ENCODE measurements at places on chromosomes 3 and 15.

DNA sequence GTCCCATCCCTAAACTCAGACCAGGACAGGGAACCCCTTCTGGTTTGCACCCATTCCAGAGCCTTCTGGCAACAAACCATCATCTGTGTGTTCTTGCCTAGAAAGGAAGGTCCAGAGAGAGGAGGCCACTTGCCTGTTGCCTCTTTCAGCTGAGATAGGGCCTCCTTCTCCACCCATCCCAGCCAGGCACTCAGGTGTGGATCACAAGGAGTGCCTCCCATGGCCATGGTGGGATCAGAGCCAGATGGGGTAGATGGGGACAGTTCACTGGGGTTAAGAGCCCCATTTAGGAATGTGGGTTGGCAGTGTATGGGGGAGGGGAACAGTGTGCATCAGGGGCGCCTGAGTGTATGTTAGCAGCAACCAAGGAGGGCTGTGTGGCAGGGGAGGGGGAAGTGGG, 8.9 kb upstream of the CTDSPL start:
- no peak for DNase-seq

GRCh38 chr15:99719096-99719541, 14.1 kb downstream of the LYSMD4 start:
- DNase-seq, result no peak

DNA sequence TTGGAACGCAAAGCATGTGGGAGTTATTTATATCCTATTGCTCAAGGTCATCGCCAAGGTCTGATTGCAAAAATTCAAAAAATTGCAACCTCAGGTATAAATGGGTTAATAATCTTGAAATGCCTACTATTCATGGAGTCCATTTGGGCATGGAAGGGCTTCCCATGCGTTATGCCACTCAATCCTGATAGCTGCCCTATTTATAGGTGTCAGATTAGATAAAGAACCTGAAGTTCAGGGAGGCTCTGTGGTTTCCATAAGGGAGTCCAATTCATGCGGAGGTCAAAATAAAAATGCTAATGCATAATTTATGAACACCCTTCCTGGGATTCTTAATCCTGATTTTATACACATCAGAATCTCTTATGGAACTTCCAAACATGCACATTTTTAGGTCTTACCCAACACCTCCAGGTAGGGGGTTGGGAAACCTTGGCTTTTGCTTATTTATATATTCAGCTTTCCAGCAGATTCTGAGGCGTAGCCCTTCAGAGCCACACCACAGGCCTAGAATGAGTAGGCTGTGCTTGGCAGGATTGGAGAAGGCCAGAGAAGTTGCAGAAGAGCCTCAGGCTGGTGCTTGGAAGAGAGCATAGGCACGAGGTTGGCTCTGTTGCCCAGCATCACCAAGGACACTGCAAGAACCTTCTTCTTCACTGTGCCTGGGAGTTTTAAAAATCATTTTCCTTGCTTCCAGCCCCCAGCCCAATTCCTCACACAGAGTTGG, 324.4 kb upstream of the CFAP20DC start:
- DNase-seq, result no peak

GRCh38 chr3:2659896-2660295, 450.3 kb downstream of the IL5RA start:
- no peak for DNase-seq

GRCh38 chr3:21509731-21510470, 241.1 kb downstream of the ZNF385D start:
- DNase-seq, result no peak

DNA sequence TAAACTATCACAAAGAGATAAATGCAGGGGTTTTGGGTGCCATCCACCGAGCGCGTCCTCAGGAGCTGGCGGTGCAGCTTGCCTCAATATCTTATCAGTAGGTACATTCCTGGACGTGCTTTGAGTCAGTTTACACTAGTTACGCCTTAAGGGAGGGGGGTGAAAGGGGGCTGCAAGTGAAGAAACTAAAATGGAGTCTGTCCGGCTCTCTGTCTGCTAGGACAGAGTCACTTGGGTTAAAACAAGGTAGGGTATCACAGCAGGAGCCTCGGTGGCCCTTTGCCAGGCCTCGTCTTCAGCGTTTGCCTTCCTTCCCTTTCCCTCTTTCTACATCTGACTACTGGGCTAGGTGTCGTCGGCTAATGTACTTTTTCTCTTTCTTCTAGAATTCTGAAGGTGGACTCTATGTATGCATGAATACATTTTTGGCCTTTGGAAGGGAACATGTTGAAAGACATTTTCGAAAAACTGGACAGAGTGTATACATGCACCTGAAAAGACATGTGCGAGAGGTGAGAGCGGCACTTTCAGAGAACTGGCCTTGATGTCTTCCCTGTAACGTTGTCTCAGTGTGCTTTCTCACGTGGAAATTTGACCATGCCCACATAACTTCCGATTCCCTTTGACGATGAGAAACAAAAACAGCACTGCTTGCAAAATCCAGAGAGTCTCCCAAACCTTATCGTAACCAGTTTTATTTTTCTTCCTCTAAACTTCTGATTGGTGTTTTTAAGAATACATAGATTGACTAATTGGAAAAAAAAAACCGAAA, 28.8 kb downstream of the USP13 start:
- no peak for DNase-seq

- no peak for DNase-seq
These were observed 33.6 kb downstream of the TMEM212 start for GRCh38 chr3:171876680-171877147.

- DNase-seq, result no peak
These were observed 959 bp downstream of the TPM1 start for GRCh38 chr15:63043335-63044076.

DNA sequence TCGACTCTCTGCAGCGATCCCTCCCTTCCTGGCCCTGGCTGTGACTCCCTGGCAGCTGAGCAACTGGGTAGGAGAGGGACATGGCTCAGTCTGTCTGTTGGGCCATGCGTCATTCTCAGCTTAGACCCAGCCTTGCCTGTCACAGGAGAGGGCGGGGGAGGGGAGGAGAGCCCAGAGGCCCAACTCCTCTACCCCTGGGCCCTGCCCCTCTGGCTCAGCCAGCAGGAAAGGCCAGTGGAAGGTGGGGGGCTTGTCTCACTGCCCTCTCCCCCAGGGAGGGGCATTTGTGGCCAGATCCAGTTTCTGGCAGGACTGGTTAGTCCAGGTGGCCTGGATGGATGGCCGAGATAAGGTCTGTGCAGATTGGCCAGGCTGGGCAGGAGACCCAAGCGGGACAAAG, 31.6 kb downstream of the DNAJB8 start:
- no peak for DNase-seq

DNA sequence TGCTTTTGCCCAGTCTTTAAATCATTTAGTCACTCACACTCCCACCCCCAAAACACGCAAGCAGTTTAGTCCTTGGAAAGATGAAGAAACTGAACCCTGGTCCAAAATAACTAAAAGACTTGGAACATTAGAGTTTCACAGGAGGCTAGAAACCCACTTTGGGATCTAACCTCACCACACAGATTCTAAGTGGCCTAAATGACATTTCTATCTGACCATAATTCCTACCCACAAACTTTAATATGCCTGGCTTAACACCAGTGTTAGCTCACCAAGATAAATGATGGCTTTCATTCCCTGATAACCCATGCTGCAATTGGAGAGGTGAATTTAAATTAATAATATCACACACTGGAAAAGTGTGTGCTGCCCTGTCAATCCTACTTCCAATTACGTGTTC, 295.3 kb upstream of the UBE2E2 start:
- no peak for DNase-seq

DNA sequence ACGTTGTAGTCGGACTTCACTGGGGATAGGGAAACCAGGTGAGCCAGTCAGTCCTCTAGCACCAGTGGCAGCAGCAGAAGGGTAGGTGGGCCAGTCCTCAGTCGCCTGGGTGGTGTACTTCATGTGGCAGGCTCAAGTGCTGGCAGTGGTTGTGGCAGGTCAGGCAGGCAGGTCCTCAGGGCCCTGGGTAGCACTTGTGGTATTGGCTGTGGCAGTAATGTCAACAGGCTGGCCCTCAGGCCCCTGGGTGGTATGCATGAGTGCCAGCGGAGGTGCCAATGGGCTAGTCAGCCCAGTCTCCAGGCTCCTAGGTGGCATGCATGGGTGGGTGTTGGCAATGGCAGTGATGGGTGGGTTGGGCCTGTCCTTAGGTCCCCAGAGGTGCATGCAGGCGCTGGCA, 40.6 kb downstream of the FAIM start:
- no peak for DNase-seq

GRCh38 chr15:89912145-89912673, 543 bp downstream of the ARPIN start:
- no peak for DNase-seq

DNA sequence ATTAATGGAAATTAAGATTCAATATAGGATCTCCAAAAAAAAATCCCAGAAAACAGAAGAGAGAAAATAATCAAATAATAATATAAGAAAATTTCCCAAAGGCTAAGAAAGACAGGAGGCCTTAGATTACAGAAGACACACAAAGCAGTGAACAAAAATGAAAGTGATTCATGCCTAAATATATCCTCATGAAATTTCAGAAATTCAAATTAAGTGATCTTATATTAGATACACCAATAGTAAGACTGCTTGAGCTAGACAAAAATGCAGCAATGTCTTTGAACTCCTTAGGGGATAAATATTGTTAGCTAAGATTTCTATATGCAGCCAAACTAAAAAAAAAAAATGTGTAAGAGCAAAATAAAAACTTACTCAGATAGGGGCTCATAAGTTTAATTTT, 44.6 kb upstream of the ARPP21 start:
- DNase-seq, result no peak

DNA sequence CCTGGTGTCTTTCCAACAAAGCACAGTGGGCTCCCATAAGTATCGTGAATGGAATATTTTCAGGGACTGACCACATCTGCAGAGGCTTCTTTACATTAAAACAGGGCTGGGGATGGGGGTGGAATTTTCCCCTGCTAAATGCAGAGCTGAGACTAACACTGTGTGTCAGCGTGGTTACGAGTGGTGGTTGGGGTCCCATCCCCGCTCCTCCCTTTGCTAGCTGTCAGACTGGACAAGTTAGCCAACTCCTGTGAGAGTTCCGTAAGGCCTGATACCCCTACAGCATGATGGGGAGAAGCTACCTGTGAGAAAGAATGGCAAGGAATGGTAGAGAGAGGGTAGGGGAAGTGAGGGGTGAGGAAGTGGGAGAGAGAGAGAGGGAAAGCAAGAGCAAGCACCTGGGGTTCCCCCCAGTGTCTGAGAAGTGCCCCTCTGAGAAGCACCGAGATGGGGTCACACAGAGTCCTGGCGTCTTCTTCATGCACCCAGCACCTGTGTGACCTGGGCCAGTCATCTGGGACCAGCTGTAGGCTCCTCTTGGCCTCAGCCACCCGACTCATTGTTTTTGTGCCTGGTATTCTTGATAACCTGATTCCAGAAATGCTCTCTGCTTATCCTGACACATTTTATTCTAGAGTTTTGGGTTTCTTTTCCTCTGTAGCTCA, 395.8 kb downstream of the CACNA2D3 start:
- DNase-seq, result no peak
